ENCODE measurements at places on chromosomes 16 and 17.

- DNase-seq = no peak
These were observed 217.6 kb upstream of the KCNJ16 start for GRCh38 chr17:69857412-69857835.

DNA sequence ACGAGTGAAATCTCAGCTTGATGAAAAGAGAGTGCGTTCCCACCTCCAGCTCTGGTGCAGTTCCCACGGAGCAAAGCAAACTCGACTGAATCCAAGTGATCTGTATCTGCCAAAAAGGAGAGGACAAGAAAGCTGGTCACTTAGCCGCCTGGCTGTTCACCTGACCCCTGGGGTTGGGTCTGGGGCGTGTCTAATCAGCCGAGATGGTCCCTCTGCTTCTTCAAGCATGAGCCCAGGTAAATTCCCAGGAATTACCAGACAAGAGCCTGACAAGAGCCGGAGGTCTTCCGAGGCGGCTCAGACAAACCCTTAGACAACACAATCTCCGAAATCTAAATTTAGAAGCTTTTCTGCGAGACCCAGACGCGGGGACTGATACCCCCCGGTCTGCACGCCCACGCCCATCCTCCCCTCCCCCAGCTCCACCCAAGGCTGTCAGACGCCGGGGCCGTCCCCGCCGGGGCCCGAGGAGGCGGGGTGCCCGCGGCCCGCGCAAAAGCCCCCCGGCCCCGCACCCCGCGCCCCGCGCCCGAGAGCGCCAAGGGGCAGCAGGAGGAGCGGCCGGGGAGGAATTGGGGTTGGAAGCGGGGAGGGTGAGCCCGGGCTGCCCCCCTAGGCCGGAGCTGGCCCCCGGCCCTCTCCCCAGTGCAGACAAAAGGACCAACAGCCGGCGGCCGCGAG lies 674 bp downstream of the ZNF821 start:
- DNase-seq = peak; percentile 53

DNA sequence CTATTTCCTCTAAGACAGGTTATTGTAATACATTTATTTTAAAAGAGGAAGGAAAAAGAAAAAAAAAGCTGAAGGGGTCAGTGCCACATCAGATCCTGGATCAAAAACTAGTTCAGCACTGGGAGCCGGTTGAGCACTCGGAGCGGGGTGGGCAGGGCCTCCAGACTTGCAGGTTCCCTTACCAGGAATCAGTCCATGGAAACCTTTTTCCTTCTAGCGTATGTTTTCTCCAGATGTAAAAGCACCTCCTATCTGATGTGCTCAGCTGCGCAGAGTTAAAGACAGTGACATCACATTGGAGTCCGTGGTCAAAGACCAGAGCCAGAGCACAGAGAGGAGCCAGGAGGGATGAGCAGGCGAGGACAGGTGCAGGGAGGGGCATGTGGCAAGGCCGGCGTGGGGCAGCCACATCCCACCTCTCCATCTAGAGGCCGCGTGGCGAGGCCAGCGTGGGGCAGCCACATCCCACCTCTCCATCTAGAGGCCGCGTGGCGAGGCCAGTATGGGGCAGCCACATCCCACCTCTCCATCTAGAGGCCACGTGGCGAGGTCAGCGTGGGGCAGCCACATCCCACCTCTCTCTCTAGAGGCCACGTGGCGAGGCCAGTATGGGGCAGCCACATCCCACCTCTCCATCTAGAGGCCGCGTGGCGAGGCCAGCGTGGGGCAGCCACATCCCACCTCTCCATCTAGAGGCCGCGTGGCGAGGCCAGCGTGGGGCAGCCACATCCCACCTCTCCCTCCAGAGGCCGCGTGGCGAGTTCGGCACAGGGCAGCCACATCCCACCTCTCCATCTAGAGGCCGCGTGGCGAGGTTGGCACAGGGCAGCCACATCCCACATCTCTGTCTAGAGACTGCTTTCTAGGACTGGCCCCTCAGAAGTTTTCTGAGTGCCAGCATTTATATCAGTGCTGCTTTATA lies 166.8 kb upstream of the CHMP6 start:
- no peak for DNase-seq

- no peak for DNase-seq
These were observed 122.9 kb downstream of the METRNL start for GRCh38 chr17:83202002-83203000.

DNA sequence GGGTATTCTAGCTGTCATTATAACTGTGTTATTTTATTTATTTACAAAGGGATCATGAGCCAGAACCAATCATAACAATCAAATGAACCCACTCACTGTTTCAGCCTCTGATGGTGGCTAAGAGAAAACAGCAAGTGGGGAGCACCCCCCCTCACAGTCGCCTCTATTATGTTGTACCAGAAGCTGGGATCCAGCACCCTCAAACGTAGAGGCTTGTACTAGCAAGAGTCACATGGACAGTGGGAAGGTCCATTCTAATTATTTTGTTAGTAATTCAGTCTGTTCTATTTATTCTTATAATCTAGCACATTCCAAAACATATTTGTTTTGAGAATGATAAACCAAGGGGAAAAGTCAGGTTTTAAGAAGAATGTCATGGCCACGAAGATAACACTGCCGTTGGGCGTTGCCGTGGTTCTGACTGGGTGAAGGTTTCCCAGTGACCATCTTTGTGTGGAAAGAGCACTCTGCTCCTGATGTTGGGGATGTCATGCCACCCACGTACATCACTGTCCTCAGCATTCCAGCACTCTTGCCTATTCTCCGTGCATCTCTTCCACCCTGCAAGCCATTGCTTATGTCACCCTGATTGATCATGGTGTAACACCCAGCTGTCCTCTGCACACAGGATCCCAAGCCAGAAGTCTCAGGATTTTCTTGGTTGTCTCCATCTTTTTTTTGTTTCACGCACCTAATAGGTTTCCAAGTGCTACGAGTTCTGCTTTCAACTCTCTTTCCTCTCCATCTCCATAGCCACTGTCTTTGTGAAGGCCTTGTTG lies 205.8 kb downstream of the PRKCA start:
- no peak for DNase-seq

- no peak for DNase-seq
These were observed 344.4 kb downstream of the CDH13 start for GRCh38 chr16:82971126-82971525.

- DNase-seq = peak; percentile 49
These were observed 12.3 kb upstream of the SLC7A5 start for GRCh38 chr16:87881324-87882200.

- DNase-seq = no peak
These were observed 6.6 kb downstream of the KCNAB3 start for GRCh38 chr17:7922845-7923628.

GRCh38 chr16:10877472-10877946 lies 507 bp downstream of the CIITA start:
- DNase-seq = no peak

DNA sequence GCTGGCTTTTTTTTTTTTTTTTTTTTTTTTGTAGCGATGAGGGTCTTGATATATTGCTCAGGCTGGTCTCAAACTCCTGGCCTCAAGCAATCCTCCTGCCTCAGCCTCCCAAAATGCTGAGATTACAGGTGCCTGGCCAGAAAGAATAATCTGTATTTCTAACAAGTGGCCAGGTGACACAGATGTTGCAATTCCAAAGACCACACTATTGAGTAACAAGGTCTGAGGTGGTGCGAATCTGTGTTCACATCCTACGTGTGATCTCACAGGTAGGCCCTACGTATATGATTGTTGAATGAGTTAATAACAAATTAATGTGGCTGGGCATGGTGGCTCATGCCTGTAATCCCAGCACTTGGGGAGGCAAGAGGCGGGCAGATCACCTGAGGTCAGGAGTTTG lies 33.3 kb downstream of the OTOA start:
- DNase-seq = no peak

DNA sequence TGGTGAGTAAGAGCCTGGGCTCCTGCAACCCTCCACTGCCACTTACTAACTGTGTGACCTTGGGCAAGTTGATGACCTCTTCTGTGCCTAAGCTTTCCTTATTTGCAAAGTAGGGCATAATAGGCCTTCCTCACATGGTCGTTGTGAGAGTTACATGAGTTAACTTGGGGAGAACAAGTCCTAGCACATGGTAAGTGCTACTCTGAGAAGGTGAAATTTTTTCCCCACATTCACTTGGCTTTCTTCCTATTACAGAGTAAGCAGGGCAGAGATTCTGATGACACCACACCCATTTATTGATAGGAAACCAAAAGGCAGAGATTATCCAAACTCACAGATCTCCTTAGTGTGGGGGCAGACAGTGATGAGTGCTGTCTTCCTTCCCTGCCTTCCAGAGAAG lies 1.6 kb downstream of the KCNH4 start:
- DNase-seq = no peak

DNA sequence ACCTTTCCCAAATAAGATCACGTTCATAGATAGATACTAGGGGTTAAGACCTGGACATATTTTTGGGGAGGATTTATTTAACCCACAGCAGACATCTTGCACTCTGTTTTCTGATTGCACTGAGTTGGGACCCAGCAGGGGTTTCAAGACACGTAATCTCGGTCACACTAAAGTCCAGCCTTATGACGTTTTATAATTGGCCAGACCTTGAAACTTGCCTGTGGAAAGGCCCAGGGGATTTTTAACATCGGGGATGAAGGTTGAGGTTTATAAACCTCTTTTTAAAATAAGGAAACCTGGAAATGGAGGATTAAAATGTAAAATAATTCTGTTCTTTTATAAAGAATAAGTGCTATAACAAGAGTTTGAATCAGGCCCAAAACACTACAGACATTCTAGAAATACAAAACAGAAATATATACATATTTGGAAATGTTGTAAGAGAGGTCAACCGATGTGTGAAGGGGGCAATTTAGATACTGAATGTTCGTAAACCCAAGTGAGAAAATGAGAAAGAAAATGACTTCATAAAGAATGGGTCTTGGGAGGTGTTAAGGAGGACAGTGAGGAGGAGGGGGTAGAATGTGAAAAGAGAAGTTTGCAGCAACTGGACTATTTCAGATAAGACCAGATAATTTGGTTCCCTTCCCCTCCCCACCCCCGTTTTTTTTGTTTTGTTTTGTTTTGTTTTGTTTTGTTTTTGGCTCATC lies 61.1 kb upstream of the NOL11 start:
- no peak for DNase-seq

GRCh38 chr17:40112191-40112711 lies 9.5 kb upstream of the MSL1 start:
- DNase-seq = no peak

GRCh38 chr16:58855291-58855863 lies 121.3 kb upstream of the GOT2 start:
- no peak for DNase-seq

DNA sequence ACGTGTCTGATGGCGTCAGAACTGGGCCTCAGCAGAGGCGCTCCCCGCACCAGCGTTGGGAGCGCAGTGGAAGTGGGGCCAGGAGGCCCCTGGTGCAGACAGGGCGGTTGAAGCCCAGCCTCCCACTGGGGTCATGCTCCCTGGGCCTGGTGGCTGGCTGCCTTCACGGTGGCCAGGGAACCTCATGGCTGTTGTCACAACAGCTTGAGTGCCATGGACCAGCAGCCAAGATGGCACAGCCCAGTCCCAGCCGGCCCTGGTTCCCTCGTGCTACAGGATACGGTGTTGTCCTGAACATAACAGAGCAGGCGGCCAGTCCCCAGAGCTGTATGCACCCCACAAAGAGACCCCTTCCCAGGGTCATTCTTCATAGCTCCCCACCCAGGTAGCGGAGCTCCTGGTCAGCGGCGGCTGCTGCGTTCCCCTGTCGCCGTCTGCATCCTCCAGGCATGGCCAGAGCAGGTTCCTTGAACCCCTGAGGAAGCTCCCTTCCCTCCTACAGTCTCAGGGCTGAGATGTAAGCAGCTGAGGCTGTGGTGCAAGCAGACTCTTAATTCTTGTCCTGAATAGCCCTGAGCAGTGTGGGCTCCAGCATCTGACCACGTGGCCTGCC lies 29.7 kb downstream of the NME3 start:
- no peak for DNase-seq

DNA sequence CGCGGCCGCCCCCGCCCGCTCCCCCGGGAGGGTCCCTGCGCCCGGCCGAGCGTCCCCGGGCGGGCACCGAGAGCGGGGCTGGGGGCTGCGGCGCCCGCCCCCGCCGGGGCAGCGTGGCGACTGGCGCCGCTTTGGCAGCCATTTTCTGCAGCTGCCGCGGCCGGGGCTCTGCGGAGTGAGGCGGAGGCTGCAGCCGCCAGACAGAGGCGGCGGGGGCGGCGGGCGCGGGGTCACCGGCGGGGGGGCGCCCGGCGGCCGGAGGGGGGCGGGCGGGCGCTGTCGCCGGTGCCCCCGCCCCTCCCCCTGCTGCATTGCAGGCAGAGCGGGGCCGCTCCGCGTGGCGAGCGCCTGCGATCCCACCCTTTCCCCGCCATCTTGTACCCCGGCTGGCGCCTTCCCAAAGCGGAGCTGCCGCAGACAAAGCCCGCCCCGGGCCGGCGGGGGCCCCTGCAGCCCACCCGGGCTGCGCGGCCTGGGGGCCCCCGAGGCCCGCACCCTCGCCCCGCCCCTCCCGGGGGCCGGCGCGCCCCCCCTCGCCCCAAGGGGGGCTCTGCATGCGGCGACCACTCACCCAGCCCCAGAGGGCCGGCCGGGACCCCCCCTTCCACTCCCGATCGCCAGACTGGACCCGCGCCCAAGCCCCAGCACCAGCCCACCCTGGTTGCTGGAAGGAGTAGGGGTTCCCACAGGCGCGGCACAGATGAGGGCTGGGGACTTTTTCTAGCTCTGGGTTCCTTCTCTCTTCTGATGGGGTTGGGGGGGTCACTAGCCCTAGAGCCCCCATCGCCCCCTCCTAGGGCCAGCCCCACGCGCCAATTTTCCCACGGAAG lies 16.6 kb upstream of the CBX8 start:
- DNase-seq = peak; percentile 64

- DNase-seq = no peak
These were observed 103.4 kb upstream of the NUDT7 start for GRCh38 chr16:77618951-77619350.

DNA sequence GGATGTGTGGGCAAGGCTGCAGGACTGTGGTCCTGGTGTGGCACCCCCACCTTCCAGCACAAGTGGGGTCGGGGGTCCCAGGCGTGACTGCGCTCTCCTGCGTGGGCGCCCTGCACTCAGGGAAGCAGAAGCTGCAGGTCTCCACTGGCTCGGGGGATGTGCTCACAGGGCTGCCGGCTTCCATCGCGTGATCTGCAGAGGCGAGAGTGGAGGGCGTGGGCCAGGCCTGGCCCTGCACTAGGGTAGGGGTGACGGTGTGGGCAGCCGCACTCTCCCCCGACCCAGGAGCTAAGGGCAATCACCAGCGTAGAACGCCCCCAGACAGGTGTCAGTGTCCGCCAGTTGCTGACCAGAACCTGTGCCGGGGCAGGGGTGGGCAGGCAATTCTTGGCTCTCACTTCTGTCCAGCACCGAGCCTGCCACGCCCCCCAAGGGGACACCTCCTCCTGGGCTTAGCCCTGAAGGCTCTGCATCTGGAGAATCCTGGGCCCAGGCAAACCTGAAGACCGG lies 32.3 kb downstream of the TNFRSF13B start:
- DNase-seq = no peak

- no peak for DNase-seq
These were observed 73.8 kb upstream of the METRNL start for GRCh38 chr17:83005639-83006038.

Data from NCI-H1092 treated with DMSO at 0.1 percent for 48 hours (cell line).